Activated naive CD8-positive, alpha-beta T cell treated with anti-CD3 and anti-CD28 coated beads for 36 hours (primary cell): ENCODE measurements at places on chromosomes 1 and 21.

GRCh38 chr1:72837781-72838180 is 555.4 kb upstream of the NEGR1 start:
- no peak for DNase-seq

- DNase-seq, result peak; percentile 29
Observed at GRCh38 chr1:166479052-166479631, 312.3 kb upstream of the FAM78B start.

DNA sequence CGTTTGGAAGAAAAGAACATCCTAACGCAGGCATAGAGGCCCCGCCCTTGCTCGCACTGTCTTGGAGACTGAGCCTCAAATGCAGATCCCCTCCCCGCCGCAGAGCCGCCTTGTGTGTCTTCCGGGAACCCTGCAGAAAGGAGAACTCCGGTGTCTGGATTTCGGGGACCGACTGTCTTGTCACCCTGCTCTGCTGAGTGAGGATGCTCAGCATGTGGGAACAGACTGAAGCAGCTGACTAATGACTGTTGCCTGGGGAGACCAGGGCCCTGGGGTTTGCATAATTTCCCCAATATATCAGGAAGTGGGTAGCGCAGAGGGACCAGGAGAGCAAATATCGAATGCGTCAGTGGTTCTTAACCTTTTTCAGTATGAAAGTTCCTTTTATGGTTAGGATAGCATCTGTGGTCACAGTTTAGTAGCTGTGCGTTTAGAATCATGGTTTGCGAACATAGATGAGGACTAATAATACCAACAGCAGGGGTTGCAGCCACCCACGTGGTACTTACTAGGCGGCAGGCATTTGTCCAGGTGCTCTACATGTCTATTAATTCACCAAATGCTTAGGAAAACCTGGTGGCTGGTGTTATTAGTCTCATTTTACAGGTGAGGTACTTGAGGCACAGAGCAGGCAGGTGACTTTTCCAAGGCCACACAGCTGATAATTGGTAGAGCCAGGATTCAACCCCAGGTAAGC is 14.3 kb downstream of the GPR137B start:
- DNase-seq, result no peak

DNA sequence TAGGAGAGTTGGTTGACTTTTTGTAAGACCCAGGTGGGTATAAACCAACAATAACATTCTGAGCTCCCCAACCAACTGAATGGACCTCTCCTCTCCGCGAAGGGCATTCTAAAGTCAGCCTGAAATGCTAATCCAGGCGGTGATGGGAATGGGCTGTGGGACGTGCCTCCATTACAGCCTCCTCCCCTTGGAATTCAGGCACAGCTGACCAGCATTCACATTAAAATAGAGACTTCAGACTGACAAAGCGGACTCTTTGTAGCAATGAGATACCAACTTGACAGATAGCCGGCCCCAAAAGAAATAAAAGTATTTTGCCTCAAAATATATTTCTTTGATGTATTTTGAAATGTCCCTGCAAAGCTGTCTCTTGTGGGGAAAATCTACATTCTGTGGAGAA is 101.7 kb downstream of the KIF26B start:
- DNase-seq, result no peak

GRCh38 chr1:33246171-33246570 is 10.1 kb upstream of the ZNF362 start:
- no peak for DNase-seq

GRCh38 chr1:163471779-163472650 is 150.3 kb downstream of the NUF2 start:
- no peak for DNase-seq

DNA sequence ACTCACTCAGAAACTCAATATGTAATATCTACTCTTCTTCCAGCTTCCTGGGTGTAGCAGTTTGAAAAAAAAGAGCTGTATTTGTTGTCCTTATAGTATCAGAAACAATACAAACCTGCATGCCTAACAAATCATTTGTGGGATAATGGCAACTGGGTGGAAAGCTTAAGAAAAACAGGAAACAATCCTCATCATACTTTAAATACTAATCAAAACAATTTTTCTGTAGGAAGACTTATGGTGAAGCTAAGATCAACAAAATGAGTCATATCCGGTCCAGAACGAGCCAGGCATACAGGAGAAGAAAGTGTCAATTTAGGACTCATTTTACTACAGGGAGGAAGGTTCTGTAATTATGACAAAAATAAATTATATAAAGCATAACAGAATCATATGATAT is 181.8 kb upstream of the ADGRL4 start:
- DNase-seq, result no peak

- DNase-seq, result no peak
Observed at GRCh38 chr1:227736814-227737432, 1.7 kb downstream of the SNAP47 start.

GRCh38 chr1:172359491-172359999 is 60.9 kb upstream of the C1orf105 start:
- DNase-seq, result no peak

DNA sequence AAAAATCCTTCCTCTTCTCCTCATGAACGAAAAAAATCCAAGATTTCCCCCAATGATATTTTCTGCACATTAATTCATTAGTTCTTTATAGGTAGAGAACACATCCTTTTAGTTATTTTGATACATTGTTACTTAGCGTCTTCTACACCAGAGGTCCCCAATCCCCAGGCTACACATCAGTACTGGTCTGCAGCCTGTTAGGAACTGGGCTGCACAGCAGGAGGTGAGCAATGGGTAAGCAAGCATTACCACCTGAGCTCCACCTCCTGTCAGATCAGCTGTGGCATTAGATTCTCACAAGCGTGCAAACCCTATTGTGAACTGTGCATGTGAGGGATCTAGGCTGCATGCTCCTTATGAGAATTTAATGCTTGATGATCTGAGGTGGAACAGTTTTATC is 13.0 kb downstream of the EXTL2 start:
- DNase-seq, result no peak
